Activated T-cell treated with anti-CD3 and anti-CD28 coated beads, Interleukin-2, amount 50 U/mL, for 72 hours (primary cell): ENCODE measurements at places on chromosomes 13 and 19. TPM values are rescaled to one million over a fixed set of nuclear protein-coding genes. Genes with fewer than 3 reads are reported as not detected.
A peak's percentile ranks its signal among the peaks of the same experiment; 100 is the strongest.

- no peak for DNase-seq
These were observed at the start of gene ZNF112 for GRCh38 chr19:44356383-44357111. TSS of gene ZNF112 (minus strand) at chr19:44356680. CDS start at chr19:44340539, 16,141 bp downstream.

DNA sequence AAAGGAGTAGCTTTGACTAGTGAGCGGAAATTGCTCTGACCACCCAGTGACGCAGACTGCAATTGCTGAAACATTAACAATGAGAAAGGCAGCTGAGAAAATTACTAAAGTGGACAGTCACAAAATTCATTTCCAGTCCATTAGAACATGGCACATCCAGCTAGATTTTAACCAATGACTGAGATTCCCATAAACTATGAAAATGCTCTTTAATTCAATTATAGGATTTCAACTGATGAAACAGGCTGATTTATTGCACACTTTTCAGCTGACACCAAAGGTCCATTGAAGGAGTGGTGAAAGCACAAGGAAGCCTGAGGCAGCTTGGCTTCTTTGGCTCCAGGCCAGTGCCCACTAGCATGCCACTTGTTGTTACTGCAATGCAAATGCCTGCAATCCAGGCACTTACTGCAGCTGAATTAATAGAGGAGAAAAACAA is 933.4 kb downstream of the SLITRK6 start:
- DNase-seq: no peak

GRCh38 chr13:28239374-28239773 is 101.0 kb downstream of the PAN3 start:
- DNase-seq: no peak

DNA sequence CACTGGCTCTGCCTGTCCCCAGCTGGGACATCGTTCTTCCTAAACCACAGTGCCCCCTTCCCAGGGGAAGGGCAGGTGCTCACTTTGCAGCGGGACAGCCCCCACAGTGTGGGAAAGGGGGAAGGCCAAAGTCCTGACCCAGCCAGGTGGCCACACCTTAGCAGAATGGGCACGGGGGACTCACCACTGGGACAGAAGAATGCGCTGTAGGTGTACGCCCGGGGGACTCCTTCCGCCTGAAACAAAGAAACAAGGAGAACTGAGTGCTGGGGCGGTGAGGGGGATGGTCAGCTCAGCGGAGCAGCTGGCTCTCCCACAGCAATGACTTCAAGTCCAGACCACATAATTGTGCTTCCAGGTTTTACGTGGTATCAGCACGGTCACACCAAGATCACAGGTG is 49.4 kb downstream of the F2RL3 start:
- no peak for DNase-seq

- DNase-seq: peak; percentile 76
These were observed 5.7 kb upstream of the NFIC start for GRCh38 chr19:3360421-3361383.

DNA sequence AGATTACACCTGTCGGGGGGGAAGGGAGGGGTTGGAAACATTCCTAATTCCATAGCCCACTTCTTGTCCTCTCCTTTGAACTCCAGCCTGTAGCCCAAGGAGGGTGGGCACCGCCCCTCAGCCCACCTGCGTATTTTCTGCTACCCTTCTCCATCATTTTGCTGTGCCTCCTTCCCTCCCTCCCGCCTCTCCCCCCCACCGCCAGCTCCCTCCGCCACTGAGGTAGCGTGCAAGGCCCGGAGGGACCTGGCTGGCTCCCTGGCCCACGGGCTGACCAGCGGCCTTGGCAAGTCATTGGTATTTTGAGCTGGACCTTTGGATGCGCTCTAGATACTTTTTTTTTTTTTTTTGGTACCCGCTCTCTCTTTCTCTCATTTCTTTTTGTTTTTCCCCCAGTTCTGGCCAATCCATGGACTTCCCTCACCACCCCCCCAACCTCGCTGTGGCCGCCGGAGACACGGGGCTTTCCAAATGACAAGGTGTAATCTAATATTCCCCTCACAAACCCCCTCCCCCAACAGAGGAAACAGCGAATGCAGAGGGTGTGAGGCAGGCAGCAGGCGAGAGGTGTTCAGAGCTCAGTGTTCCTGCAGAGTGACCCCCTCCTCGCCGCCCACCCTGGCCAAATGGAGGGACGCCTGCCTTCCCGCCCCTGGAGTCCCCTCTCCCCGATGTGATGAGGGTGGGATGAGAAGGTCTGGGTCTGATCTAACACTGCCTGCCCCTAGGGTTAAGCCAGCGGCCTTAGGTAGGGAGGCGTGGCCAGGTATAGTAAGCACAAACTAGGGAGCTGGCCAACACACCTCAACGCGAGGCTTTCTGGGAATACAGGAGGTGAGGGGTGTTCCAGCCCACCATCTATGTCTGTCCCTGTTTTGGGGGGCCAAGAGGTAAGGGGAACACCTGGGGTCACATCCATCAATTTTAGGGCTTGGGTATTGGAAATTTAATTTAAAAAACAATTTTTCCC is 89.2 kb downstream of the PTPRS start:
- DNase-seq: no peak

DNA sequence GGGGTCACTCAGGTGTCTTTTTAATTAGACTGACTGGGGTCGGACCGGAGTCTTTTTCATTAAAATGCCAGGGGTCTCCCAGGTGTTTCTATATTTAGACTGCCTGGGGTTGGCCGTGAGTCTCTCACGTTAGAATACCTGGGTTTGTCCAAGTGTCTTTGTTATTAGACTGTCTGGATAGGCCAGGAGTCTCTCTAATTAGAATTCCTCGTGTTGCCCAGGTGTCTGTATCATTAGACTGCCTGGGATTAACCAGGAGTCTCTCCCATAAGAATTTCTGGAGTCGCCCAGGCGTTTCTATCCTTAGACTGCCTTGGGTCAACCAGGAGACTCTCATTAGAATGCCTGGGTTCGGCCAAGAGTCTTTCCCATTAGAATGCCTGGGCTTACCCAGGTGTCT is 1445.7 kb downstream of the UQCRFS1 start:
- DNase-seq: no peak

- no peak for DNase-seq
These were observed 38.3 kb downstream of the RASL11A start for GRCh38 chr13:27308941-27309340.

GRCh38 chr19:39112338-39112890 is 13.2 kb upstream of the PAK4 start:
- DNase-seq: no peak

The PCDH17 gene
- not detected for total RNA-seq

DNA sequence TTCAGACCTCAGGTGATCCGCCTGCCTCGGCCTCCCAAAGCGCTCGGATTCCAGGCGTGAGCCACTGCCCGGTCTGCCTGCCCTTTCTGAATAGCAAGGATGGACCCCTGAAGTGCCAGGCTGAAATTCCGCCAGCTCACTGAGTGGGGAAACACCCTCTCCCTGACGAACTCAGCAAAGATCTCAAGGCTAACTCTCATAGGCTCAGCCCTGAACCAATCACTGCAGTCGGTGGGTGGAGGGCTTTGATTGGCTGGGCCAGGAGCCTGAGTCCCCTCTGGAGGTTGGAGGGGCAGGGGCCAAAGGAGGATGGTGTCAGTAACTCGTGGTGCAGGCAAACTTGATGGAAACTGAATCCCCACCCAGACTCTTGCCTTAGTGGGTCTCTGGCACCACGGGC is 11.2 kb upstream of the COMP start:
- DNase-seq: no peak

The PDCD5 gene
- 96.6 TPM for total RNA-seq

DNA sequence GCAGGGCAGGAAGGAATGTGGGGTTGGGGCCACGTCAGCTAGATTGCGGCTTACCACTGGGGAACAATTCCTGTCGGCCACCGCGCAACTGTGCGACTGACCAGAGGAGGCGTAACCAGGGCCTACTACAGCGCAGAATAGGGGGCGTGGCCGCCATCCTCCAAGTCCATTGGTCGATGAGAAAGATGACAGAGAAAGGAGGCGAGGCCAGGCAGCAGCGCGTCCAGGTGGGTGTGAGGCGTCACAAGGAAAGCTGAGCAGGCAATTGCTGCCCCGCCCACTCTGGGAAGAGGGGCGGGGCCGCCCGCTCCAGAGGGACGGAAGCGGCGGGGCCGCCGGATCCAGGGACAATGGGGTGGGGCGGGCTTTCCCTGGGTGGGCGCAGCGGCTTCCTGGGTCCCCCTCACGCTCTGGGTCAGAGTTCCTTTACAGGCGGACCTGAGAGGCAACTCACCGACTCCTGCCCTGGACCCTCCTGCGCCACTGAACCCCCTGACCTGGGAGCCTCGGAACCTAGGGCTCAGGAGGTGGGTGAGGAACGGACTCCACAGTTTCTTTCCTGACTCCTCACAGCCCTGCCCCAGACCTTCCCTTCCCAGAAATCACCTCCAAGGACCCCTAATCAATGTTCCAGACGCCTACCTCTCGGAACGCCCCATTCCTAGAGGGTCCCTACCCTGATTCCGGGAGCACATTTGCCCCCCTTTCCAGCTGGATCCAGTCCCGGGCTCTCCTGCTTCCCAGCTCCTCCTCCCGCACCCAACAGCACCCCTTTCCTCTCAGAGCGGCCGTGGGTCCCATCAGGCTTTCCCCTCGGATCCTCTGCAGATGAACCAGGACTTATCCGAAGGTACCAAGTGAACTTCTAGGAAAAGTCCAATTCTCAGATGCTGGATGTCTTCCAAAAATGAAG is 101.5 kb upstream of the ZNF492 start:
- no peak for DNase-seq

The CTXN1 gene
- 0.50 TPM for total RNA-seq

GRCh38 chr19:5561559-5561958 is 6.2 kb downstream of the TINCR start:
- no peak for DNase-seq

GRCh38 chr13:86882835-86883234 is 788.3 kb upstream of the SLITRK5 start:
- DNase-seq: no peak
